ENCODE measurements at places on chromosomes 4 and X. TPM values are rescaled to one million over a fixed set of nuclear protein-coding genes. Genes with fewer than 3 reads are reported as not detected.

- H3K36me3 ChIP-seq, result no peaks in the 10 kb centered on the region
- no peak overlapping the region for H3K4me3 ChIP-seq
- H3K27me3 ChIP-seq, result no peaks in the 10 kb centered on the region
- no peak overlapping the region for H3K27ac ChIP-seq
These were observed 1646.9 kb upstream of the ADGRL3 start for GRCh38 chr4:59553063-59553720.

GRCh38 chrX:19887911-19888879, 795 bp upstream of the SH3KBP1 start:
- no peaks in the 10 kb centered on the region for H3K27me3 ChIP-seq
- H3K4me3 ChIP-seq, result peak overlapping the region; percentile 16
- DNase-seq, result peak; percentile 52

- no peak for DNase-seq
- no peaks in the 10 kb centered on the region for H3K4me1 ChIP-seq
- H3K4me3 ChIP-seq, result no peak overlapping the region
- no peaks in the 10 kb centered on the region for H3K27me3 ChIP-seq
- no peaks in the 10 kb centered on the region for H3K36me3 ChIP-seq
These were observed 41.5 kb downstream of the CD40LG start for GRCh38 chrX:136689436-136689835.

GRCh38 chrX:117327373-117327772, 789.2 kb downstream of the KLHL13 start:
- no peaks in the 10 kb centered on the region for H3K27me3 ChIP-seq
- no peak for DNase-seq
- H3K27ac ChIP-seq, result no peak overlapping the region
- no peak overlapping the region for H3K4me3 ChIP-seq
- H3K4me1 ChIP-seq, result no peaks in the 10 kb centered on the region

The WDR17 gene
- 3.9 TPM for total RNA-seq

The MAGEB2 gene
- total RNA-seq, result not detected

The HAND2 gene
- 7.3 TPM for total RNA-seq

The FAM200B gene
- 15.6 TPM for total RNA-seq

Data from body of pancreas (tissue), 4 donors.